ENCODE measurements at places on chromosomes 1 and 21.

- no peak for DNase-seq
Observed at GRCh38 chr1:184972315-184973055, 1.8 kb downstream of the NIBAN1 start.

DNA sequence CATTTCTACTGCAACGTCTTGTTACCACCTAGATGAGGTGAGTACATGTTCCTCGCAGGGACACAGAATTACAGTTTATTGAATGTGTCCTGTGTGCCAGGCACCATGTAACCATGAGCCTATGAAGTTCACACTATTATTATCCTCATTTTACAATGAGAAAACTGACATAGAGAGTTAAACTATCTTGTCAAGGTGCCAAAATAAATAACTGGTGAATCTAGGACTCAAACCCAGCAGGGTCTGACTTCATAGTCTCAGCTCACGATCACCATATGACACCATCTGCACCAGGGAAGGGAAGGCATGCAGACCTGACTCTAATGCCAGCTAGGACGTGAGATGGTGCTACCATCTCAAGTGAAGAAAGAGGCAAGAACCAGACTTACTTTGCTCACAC is 2.4 kb downstream of the SELE start:
- DNase-seq, result no peak

GRCh38 chr1:72830606-72831390 is 548.5 kb upstream of the NEGR1 start:
- no peak for DNase-seq

GRCh38 chr1:8318436-8318835 is 522 bp downstream of the SLC45A1 start:
- no peak for DNase-seq

- peak; percentile 79 for DNase-seq
Observed at GRCh38 chr1:47709019-47709871, 271.4 kb downstream of the FOXD2 start.

DNA sequence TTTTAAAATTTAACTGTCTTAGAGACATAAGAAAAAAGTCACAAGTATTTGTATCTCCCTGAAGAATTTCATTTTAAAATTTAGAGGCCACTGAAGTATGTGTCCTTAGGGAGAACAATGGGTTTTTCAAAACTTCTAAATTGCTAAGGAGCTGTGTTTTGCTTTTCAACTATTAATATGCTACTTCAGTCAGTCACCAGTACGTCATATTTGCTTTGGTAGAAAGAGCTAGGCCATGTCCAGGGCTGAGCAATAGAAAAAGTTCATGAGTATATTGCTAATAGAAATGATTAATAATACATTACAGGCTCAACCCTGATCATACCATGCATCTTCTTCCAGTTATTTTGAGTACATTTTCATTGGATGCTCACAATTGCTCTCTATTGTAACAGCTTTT is 1.7 kb upstream of the SGIP1 start:
- no peak for DNase-seq

GRCh38 chr1:179080866-179081686 is 794 bp upstream of the TOR3A start:
- DNase-seq, result no peak

DNA sequence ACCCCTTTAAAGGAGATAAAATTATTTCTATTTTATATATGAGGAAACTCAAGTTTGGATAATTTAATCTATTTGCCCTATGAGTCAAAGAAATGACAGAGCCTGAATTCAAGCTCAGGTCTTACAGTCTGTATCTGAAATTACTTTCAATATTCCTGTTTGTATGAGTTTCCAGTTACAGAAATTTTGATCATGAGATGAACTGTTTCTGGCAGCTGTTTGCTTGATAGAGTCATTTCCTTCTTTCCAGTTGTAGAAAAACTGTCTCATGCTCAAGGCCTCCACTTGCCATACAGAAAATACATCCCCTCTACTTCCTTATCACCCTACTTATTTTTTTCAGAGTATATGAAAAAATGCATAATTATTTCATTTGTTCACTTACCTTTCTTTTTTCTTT is 87.6 kb downstream of the PTPRC start:
- no peak for DNase-seq

DNA sequence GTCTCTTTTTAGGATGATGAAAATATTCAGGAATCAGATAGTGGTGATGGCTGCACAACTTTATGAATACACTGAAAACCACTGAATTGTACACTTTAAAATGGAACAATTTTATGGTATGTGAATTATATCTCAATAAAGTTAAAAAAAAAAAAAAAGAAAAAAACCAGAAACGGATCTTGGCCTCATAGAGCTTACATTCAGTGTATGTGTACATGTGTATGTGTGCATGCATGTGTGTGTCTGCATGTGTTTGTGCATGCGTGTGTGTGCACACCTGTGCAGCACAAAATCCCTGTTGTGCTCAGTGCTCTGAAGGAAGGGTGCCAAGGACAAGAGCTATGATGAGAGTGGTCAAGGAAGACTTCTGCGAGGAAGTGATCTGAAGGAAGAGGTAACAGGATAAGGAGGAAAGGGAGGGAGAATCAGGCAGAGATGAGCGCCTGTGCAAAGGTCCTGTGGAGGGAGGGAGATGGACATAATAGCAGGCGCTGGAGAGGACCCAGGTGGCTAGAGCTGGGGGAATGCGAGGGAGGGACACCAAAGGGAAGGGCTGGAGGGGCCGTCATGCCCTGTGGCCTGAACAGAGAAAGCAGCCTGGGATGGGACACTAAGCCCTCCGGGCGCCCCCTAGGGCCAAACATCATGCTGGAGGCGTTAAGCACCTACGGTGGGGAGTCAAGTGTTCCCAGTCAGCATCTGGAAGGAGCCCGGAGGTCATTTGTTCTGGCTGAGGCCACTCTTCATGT is 25.2 kb downstream of the NKAIN1 start:
- no peak for DNase-seq

DNA sequence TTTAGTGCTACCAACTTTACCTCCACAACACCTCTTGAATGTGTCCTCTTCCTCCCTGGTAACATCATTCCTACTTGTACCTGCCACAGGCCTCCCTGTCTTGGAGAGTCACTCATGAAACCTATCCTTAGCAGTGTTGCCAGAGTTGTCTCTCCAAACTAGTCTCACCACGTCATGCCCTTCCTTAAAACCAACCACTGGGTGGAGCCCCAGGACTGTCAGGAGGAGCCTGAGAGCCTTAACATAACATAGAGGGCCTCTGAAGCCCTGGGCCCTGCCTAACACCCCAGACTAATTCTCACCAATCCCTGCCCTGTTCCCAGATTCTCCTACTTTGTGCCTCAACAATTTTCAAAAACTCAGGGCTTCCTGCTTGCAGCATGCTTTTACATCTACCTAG is 65.3 kb downstream of the ZNF697 start:
- DNase-seq, result peak; percentile 56

- no peak for DNase-seq
Observed at GRCh38 chr1:8019229-8019620, 6.9 kb downstream of the ERRFI1 start.

DNA sequence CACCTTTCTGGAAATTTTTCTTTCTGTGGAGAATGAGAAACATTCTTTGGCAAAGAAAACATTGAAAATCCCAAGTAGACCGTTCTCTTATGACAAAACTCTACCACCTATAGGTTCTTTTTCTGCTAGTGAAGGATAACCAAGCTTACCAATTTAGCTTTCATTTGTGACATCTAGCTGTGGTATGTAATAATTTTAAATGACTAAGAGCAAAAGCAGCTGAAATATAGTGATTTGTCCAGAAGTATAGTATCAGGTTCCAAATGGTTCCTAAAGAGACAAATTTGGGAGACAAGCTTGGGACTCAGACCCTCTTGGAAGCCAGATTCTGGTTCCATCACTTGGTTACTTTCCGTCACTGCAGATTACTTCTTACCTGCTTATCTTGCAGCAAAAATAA is 24.4 kb downstream of the FUBP1 start:
- DNase-seq, result no peak

DNA sequence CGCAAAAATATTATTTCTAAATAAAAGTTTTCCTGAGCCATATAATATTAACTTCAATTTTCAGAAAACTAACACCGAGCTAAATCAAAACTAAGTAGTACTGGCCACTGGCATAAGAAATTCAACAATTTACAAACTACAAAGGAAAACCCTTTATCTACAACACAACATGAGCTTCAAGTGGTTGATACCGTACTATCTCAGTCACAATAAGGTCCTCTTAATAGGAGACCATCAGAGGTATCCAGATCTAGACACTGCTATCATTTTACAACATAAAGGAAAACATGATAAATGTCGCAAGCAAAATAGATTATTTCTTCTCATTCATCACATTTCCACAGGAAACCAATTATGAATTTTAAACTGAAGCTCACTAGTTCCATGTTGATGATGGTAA is 39.5 kb downstream of the GATAD2B start:
- no peak for DNase-seq

- DNase-seq, result peak; percentile 83
Observed at GRCh38 chr1:19240673-19241538, 10.4 kb downstream of the EMC1 start.

DNA sequence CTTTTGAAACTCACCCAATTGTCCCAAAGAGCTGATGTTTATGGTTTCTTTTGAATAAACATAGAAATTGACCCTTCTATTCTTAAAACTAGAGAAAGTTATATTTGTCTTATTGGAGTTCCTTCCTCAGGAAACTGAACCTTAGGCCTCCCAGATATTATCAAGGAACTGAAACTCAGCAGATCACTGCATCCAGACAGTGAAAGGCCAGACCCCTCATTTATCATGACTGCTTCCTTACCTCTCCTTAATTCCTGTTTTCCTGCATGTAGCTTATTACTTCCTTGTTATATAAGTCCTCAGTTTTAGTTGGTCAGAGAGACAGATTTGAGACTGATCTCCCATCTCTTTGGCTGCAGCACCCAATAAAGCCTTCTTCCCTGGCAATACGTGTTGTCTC is 27.5 kb downstream of the SLC22A15 start:
- no peak for DNase-seq

- no peak for DNase-seq
Observed at GRCh38 chr21:36589352-36589971, 109.5 kb upstream of the SIM2 start.

GRCh38 chr1:222224636-222225315 is 323.1 kb downstream of the HHIPL2 start:
- DNase-seq, result no peak

GRCh38 chr1:160024195-160024905 is 7.4 kb downstream of the PIGM start:
- DNase-seq, result no peak
